NCI-H1417 (cell line): ENCODE measurements at places on chromosomes 4 and X.
A peak's percentile ranks its signal among the peaks of the same experiment; 100 is the strongest.

DNA sequence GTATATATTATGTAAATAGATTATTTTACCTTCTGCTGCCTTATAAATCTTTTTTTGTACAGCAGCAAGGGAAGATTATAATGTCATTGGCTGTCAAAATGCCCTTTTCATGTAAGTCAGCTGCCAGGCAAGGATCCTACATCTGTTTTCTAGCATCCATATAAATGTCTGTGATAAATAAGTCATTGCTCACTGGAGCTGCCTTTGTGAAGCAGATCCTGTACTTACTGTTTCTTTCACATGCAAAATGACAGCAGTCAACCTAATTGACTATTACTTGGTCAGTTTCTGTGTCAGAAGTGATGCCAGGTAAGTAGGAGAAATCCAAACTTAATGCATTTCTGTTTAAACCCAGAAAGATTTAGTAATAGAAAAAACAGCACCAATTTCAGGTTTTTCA lies 620.7 kb downstream of the RPA4 start:
- DNase-seq: no peak

DNA sequence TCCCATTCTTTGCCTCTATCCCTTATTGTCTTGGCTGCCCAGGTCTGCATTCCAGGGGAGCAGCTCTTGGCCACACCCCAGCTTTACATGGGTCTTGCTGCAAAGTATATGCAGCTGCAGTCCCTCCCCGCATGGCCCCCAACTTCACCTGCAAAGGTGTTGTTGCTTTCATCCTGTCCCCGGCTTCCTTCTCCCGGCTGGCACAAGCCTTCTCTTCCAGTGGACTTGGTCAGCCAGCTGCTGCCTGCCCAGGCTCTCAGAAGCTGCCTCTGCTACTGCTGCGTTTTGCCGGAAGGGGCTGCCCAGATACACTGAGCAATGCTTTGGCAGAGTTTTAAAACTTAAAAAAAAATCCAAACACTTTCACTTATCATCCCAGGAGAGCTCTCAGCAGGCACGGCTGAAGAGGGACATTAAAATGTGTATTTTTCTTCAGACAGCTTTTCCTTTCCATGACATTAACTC lies 121.2 kb upstream of the PDLIM3 start:
- DNase-seq: peak; percentile 3

- no peak for DNase-seq
Measured at GRCh38 chr4:6097581-6097980, 79.3 kb upstream of the C4orf50 start.

DNA sequence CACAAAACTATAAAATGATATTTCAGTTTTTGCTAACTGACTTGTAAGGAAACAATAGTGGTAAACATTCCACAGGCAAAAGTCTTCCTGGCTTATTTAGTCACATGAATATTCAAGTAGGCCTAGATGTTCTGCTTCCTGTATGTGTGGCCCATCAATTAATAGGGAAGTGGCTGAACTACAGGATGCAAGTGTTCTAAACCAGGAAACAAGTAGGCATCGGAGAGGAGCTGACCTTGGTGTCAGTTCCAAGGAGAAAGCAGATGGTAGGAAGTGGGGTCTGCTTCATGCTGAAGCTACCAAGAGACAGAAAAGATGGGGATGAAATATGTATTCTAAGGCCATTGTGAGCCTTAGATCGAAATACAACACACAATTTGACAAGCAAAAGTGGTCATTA lies 149.7 kb downstream of the ANTXR2 start:
- DNase-seq: no peak

DNA sequence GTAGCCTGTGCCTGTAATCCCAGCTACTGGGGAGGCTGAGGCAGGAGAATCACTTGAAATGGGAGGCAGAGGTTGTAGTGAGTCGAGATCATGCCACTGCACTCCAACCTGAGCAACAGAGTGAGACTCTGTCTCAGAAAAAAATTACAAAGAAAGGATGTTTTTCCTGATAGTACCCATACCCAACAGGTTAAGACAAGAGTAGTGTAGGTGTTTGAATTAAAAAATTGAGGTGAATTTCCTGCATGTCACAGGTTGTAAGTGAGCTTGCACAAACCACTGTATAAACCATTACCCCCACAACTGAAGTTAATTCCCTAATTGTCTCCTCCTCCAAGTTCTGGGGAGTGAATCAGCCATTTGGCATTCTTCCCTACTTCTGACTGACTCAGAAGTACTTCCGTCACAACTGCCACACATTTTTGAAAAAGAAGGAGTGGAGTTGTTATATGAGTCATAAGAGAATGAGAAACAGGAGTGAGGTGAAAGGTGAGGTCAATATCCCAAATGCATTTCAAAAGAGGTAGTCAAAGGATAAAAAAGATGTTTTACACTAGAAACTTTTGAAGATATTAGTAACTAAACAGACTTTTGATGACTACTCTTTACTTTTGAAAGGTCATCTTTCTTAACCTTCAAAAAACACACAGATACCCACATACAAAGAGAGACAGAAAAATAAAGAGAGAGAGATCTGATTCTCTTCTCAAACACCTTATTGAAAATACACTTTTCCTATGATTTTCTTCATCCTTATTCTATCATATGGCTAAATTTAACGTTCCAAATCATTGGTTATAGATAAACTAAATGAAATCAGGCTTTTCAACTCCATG lies 134.5 kb downstream of the BTC start:
- no peak for DNase-seq

GRCh38 chr4:96835991-96836390 lies 996.1 kb downstream of the PDHA2 start:
- no peak for DNase-seq

GRCh38 chrX:149845385-149845784 lies 35.6 kb upstream of the MAGEA8 start:
- DNase-seq: no peak

- no peak for DNase-seq
Measured at GRCh38 chrX:78653118-78653822, 5.9 kb downstream of the RTL3 start.

DNA sequence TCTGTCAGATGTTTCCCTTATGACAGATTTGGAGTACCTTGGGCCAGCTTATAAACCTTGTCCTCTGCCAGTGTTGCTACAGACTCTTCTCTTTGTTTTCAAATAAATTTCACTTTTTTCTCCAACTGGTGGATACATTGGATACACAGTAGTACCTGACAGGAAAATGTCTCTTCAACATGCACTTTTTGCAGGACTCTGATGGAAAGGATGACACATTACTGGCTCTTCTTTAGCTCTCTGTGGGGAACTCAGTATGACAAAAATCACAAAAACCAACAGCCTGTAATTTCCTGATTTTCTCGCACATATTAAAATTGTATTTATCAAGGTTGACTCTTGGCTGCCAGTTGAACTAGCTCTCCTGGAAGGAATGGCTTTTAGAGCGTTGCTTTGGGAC lies 61.3 kb upstream of the GIMD1 start:
- DNase-seq: no peak

GRCh38 chrX:128816919-128817318 lies 706.4 kb downstream of the SMARCA1 start:
- DNase-seq: no peak

GRCh38 chr4:163107754-163108153 lies 58.9 kb downstream of the NAF1 start:
- DNase-seq: no peak
